ENCODE measurements at places on chromosomes 7 and 10. TPM values are rescaled to one million over a fixed set of nuclear protein-coding genes. Genes with fewer than 3 reads are reported as not detected.

The TMEM139 gene
- 53.9 TPM for total RNA-seq

The ATP5MK gene
- 82.4 TPM for total RNA-seq

The NRBF2 gene
- total RNA-seq: 9.4 TPM

The STEAP1B gene
- total RNA-seq: not detected

The SNX10 gene
- total RNA-seq: not detected

The MYO1G gene
- 0.08 TPM for total RNA-seq

The BAZ1B gene
- total RNA-seq: 51.9 TPM

The SPOCK2 gene
- total RNA-seq: 0.34 TPM

The CYP3A7 gene
- total RNA-seq: not detected

The PHF14 gene
- total RNA-seq: 21.8 TPM

The KLF14 gene
- total RNA-seq: not detected

The PPP1R17 gene
- not detected for total RNA-seq

The GHRHR gene
- total RNA-seq: not detected

The SLC16A9 gene
- not detected for total RNA-seq

The SORCS1 gene
- total RNA-seq: not detected

The NPC1L1 gene
- total RNA-seq: 0.13 TPM

The HBP1 gene
- total RNA-seq: 21.8 TPM

The UBE3C gene
- total RNA-seq: 82.2 TPM

The NEBL gene
- total RNA-seq: 0.68 TPM

The NPY4R gene
- total RNA-seq: not detected

The SRRT gene
- 222 TPM for total RNA-seq

The CACNB2 gene
- not detected for total RNA-seq

The GPR37 gene
- total RNA-seq: 9.7 TPM

The HECW1 gene
- not detected for total RNA-seq

The NRAP gene
- not detected for total RNA-seq

The MUC12 gene
- 19.2 TPM for total RNA-seq

The ASZ1 gene
- total RNA-seq: not detected

The UNCX gene
- total RNA-seq: not detected

The AOAH gene
- total RNA-seq: not detected

The WDFY4 gene
- 0.10 TPM for total RNA-seq

The CFAP70 gene
- not detected for total RNA-seq

The RHOBTB1 gene
- 1.4 TPM for total RNA-seq

The MYL10 gene
- total RNA-seq: not detected

The VAX1 gene
- not detected for total RNA-seq

The NUTM2D gene
- 1.1 TPM for total RNA-seq

The ITPRID1 gene
- 0.05 TPM for total RNA-seq

The PLEKHS1 gene
- total RNA-seq: not detected

The ZNF488 gene
- 6.6 TPM for total RNA-seq

The CCDC186 gene
- total RNA-seq: 9.8 TPM

The PLXNA4 gene
- not detected for total RNA-seq

The DLX6 gene
- total RNA-seq: not detected

The ABCB1 gene
- total RNA-seq: 0.31 TPM

The HOXA10 gene
- 78.9 TPM for total RNA-seq
